T-helper 17 cell (primary cell): ENCODE measurements at places on chromosomes 3 and 15.

GRCh38 chr3:168823466-168823865 lies 727.7 kb upstream of the GOLIM4 start:
- no peak for DNase-seq

DNA sequence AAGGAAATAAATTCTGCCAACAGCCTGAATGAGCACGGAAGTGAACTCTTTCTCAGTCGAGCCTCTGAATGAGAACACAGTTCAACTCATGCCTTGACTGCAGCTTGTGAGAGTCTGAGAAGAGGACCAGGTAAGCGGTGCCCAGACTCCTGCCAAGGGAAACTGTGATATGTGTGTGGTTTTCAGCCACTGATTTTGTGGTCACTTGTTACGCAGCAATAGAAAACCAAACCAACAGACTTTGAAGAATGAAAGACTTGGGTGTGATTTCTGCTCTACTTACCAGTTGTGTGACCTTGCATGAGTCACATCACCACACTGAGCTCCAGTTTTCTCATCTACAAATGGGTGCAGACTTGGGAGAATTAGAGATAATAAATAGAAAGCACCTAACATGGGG lies 30.6 kb upstream of the FAM107A start:
- no peak for DNase-seq

DNA sequence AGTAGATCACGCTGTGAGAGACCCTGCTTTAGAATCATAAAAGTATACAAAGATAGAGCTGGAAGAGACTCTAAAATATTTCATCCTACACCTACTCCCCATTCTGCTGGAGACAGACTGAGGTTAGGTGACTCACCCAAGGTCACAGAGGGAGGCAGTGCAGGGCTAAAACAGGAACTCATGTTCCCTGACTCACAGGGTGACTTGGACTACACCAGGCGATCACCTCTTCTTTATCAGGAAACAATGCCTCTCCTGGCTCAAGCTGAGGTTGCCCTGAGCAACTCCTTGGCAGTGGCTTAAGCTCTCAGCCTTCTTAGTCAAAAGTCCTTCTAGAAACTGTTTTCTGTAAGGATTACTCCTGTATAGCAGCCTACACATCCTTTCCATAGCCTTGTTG lies 26.4 kb upstream of the TNFAIP8L3 start:
- no peak for DNase-seq

- DNase-seq = no peak
Observed at GRCh38 chr15:96412906-96413231, 82.4 kb downstream of the NR2F2 start.

DNA sequence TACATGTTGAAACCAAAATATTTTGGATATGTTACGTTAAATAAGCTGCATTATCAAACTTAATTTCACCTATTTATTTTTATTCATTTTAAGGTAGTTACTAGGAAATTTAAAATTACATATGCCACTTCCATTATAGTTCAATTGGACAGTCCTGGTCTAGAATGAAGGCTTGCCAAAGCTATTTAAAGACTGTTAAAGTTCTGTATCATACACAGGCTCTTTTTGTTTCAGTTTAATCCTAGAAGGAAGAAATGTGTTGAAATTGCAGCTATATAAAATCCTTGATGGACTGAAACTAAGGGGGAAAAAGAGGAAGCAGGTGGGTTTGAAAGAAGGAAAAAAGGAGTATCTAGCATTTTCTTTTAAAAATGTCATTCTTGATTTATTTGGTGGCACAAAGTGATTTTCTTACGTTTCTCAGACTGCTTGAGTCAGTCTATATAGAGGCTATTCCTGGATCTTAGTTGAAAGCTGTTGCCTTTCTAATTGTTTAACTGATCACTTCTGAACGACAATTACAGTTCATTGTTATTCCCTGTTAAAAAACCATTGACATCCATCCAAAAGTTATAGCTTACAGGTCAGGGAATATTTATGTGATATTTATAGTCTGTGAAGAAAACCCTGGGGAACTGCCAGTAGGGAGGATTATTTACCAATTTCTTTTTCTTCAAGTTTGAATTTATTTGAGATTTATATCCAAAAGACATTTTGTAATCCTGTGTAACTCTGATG lies 195.0 kb downstream of the RORA start:
- no peak for DNase-seq
